Activated naive CD8-positive, alpha-beta T cell treated with anti-CD3 and anti-CD28 coated beads, Interleukin-2, amount 10 ng/mL, durations not matched to agents 7 days and 5 days (primary cell): ENCODE measurements at places on chromosomes 4 and X. TPM values are rescaled to one million over a fixed set of nuclear protein-coding genes. Genes with fewer than 3 reads are reported as not detected.

The GPR50 gene
- total RNA-seq = not detected

- no peak overlapping the region for H3K27ac ChIP-seq
- peaks cover 15% of the 10 kb centered on the region for H3K36me3 ChIP-seq
- H3K4me1 ChIP-seq = peaks cover 8% of the 10 kb centered on the region
- no peaks in the 10 kb centered on the region for H3K27me3 ChIP-seq
- DNase-seq = no peak
Measured at GRCh38 chr4:88660446-88661294, 37.0 kb downstream of the NAP1L5 start.

DNA sequence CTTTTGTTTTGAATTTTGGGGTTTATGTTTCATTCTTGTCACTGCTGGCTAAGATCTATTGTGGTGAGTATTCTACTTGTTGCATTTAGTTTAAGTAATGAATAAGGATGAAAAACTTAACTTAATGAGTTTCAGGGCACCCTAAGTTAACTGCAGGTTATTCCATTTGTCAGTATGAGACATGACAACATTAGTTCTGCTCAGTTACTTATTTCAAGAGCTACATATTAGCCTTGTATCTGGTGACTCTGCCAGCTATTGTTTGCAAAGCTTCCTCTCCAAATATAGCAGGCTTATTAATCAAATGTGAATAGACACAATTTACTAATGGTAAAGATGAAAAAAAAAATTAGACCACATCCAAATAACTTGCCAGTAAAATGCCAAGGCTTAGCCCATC lies 567.1 kb downstream of the IL15 start:
- no peak overlapping the region for H3K27ac ChIP-seq
- peaks cover 1% of the 10 kb centered on the region for H3K4me1 ChIP-seq
- no peak overlapping the region for H3K4me3 ChIP-seq
- H3K36me3 ChIP-seq = peaks cover 27% of the 10 kb centered on the region
- no peak for DNase-seq

The PIM2 gene
- total RNA-seq = 63.1 TPM

- H3K4me1 ChIP-seq = no peaks in the 10 kb centered on the region
- no peaks in the 10 kb centered on the region for H3K27me3 ChIP-seq
- no peak overlapping the region for H3K27ac ChIP-seq
- DNase-seq = no peak
- no peak overlapping the region for H3K4me3 ChIP-seq
- no peaks in the 10 kb centered on the region for H3K36me3 ChIP-seq
Measured at GRCh38 chr4:162682651-162683050, 484.0 kb downstream of the NAF1 start.
